ENCODE measurements at places on chromosomes 2 and 18. TPM values are rescaled to one million over a fixed set of nuclear protein-coding genes. Genes with fewer than 3 reads are reported as not detected.

DNA sequence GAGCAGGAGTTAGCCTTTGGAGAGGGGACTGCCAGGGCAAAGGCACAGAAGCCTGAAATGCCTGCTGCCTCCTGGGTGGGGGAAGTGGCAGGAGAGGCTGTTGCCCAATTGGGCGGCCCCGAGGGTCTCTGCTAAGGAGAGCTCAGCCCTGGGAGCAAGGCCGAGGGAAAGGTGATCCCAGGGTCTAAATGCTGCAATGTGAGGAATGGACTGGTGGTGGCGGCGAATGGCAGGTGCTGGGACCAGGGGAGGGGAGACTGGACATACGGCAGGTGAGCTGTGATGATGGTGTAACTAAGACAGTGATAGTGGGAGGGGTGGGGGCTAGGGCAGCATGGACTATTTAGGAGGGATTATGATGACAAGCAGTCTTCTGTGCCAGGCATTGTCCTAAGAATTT lies 104.0 kb downstream of the DYSF start:
- no peak overlapping the region for H3K4me3 ChIP-seq
- no peaks in the 10 kb centered on the region for H3K27me3 ChIP-seq
- H3K27ac ChIP-seq = no peak overlapping the region
- peaks cover 22% of the 10 kb centered on the region for H3K4me1 ChIP-seq
- no peak for DNase-seq
- no peaks in the 10 kb centered on the region for H3K36me3 ChIP-seq

DNA sequence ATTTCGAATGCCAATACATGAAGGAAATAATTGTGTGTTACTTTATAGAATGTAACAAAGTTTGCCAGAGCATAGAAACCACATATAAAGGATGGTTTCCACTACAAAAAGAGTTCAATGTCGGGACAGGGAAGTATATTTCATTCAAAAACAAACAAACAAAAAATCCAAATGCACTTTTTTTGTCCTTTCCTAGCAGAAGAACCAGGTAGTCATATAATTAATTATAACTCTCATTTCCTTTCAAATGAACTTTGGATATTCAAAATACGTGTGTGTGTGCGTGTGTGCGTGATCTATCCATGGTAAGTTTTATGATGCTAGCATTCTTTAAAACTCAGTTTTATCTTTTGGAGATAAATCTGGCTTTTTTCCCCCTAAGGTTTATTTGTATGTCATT lies 8.3 kb downstream of the FN1 start:
- peaks cover 2% of the 10 kb centered on the region for H3K36me3 ChIP-seq
- no peaks in the 10 kb centered on the region for H3K27me3 ChIP-seq
- H3K4me1 ChIP-seq = peaks cover 6% of the 10 kb centered on the region
- no peak for DNase-seq
- H3K27ac ChIP-seq = no peak overlapping the region

- peak overlapping the region; percentile 72 for H3K27ac ChIP-seq
- peaks cover 22% of the 10 kb centered on the region for H3K4me1 ChIP-seq
- no peaks in the 10 kb centered on the region for H3K27me3 ChIP-seq
- H3K36me3 ChIP-seq = no peaks in the 10 kb centered on the region
- DNase-seq = no peak
Measured at GRCh38 chr18:54222922-54223567, 1.4 kb downstream of the MBD2 start.

DNA sequence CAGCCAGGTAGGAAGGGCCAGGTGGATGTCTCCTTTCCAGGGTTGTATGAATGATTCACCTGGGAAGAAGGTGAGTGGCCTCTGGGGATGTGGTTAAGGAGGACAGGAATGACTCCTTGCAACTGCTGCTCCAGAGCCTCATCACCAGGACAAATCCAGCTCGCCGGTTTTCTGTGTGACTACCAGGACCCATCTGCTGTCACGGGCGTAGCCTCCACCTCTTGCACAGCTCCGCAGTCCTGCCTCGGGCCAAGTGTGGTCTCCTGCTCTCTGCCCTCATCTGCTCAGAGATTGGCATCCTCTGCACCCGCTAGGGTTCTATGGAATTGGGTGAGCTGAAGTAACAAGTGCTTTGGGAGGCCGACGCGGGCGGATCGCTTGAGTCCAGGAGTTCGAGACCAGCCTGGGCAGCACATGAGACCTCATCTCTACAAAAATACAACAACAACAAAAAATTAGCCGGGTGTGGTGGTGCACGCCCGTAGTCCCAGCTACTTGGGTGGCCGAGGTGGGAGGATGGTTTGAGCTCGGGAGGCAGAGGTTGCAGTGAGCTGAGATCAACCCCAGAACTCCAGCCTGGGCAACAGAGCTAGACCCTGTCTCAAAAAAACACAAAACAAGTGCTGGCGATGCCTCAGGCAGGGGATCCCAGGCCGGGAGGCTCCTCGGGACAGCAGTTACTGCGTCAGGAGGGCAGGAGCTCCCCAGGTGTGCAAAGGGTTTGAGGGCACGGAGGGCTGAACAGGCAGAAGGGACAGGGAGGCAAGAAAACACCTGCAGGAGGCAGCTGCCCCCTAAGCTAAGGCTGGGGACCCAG lies 831 bp upstream of the D2HGDH start:
- peaks cover 22% of the 10 kb centered on the region for H3K4me1 ChIP-seq
- DNase-seq = no peak
- no peak overlapping the region for H3K4me3 ChIP-seq
- no peak overlapping the region for H3K27ac ChIP-seq

- no peak overlapping the region for H3K27ac ChIP-seq
- no peak overlapping the region for H3K4me3 ChIP-seq
- no peaks in the 10 kb centered on the region for H3K36me3 ChIP-seq
- H3K4me1 ChIP-seq = peaks cover 6% of the 10 kb centered on the region
- H3K27me3 ChIP-seq = no peaks in the 10 kb centered on the region
- no peak for DNase-seq
Measured at GRCh38 chr2:11488809-11489208, 22.8 kb upstream of the E2F6 start.

- no peaks in the 10 kb centered on the region for H3K4me1 ChIP-seq
- no peak for DNase-seq
- H3K4me3 ChIP-seq = no peak overlapping the region
- H3K27ac ChIP-seq = no peak overlapping the region
Measured at GRCh38 chr18:37662099-37662498, 96.5 kb upstream of the CELF4 start.

GRCh38 chr18:54964741-54965140 lies 5.5 kb upstream of the CCDC68 start:
- H3K27ac ChIP-seq = no peak overlapping the region
- H3K27me3 ChIP-seq = no peaks in the 10 kb centered on the region
- no peaks in the 10 kb centered on the region for H3K36me3 ChIP-seq
- DNase-seq = no peak
- H3K4me3 ChIP-seq = no peak overlapping the region
- H3K4me1 ChIP-seq = no peaks in the 10 kb centered on the region

Gene DUSP2
- 2.8 TPM for total RNA-seq

Gene RND3
- 14.8 TPM for total RNA-seq

Gene ELOA2
- not detected for total RNA-seq

Gene FABP1
- 975 TPM for total RNA-seq
